ENCODE measurements at places on chromosomes 6 and 20.

DNA sequence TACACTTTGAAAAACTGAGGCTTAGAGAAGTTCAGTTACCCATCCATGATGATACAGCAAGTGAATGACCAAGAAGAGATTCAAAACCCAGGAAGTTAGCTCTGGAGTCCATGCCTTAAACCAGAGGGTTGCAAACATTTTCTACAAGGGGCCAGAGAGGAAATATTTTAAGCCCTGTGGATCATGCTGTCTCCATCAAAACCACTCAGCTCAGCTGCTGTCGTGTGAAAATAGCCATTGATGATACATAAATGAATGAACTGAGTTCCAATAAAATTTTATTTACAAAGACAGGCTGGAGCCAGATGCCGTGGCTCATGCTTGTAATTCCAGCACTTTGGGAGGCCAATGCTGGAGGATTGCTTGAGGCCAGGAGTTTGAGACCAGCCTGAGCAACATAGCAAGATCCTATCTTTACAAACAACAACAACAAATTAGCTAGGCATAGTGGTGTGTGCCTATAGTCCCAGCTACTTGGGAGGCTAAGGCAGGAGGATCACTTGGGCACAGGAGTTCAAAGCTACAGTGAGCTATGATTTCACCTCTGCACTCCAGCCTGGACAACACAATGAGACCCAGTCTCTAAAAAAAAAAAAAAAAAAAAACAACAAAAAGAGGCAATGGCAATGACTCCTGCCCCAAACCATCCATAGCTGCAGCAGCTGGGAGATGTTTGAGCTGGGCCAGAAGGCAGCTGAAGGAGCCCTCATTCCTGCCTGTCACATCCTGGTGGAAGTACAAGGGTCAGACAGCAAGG, 44.1 kb upstream of the RIN2 start:
- no peak for DNase-seq

DNA sequence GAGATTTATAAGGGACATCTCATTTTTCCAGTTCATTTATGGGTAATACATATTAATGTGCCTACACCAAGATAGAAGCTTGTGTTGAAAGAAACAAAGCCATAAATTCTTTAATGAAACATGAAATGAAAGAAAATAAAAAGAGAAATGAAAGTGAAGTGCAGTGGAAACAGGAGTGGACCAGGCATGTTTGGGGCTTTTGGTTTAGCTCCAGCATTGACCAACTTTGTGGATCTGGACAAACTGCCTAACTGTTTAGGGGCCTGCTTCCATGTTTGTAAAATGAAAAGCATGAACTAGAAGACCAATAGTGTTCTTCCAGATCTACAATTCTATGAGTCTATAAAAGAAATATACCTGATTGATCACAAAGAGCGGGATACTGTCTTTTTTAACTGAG, 124.9 kb downstream of the GJA10 start:
- no peak for DNase-seq

DNA sequence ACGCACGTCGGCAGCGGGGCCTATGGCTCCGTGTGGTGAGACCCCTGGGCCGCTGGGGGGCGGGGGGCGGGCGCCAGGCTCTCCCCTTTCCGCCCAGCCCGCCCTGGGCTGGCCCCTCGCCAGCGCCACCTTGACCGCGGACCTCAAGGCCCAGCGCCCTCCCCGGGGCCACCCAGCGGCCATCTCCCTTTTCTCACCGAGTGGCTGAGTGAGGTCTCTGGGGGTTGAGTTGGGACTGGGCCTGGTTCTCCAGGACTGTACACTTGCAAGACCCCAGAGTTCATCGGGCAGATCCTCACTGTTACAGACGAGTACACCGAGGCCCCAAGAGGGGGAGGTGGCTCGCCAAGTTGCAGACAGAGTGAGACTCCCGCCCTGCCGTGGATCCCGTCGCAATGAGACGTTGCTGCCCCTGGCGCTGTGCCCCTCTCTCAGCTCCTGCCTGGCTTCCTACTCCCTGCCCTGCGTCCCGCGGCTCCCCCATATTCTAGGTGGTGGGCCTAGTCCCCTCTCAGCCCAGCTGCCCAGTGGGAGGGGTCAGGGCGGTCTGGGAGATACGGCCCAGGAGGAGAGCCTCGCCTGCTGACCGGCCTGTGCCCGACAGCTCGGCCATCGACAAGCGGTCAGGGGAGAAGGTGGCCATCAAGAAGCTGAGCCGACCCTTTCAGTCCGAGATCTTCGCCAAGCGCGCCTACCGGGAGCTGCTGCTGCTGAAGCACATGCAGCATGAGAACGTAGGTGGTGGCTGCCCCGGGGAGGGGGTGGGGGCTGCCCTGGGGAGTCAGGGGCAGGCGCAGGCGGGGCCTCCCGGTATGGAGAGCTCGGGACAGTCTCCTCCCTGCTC, 576 bp downstream of the MAPK13 start:
- DNase-seq: no peak

- no peak for DNase-seq
Measured at GRCh38 chr6:123589317-123589716, 47.4 kb downstream of the TRDN start.

DNA sequence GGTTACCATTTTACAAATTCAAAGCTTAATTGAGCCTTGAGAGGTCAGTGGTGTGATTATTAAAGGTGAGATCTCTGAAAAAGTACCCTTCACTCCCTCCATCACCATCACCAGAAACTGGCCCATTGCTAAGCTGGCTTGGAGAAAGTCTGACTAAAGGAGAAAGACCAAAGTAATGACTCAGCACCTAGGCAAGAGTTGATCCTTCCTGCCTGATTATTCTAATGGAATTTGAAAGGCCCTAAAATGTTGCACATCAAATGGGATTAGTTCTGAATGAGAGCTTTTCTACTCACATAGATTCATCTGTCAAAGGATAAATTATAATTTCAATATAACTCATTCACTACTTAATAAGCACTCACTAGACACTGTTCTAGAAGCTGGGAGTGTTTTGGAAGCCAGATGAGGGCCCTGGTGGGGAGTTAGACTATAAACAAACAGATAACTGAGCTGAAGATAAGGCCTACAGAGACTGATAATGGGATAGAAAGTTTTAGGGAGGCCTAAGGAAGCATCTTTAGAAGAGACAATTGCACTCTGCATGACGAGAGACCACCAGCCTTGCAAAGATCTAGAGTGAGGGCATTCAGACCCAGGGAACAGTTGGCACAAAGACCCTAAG, 366.7 kb downstream of the SYNE1 start:
- DNase-seq: peak; percentile 4

GRCh38 chr20:57391439-57392301, 474 bp downstream of the RBM38 start:
- no peak for DNase-seq

DNA sequence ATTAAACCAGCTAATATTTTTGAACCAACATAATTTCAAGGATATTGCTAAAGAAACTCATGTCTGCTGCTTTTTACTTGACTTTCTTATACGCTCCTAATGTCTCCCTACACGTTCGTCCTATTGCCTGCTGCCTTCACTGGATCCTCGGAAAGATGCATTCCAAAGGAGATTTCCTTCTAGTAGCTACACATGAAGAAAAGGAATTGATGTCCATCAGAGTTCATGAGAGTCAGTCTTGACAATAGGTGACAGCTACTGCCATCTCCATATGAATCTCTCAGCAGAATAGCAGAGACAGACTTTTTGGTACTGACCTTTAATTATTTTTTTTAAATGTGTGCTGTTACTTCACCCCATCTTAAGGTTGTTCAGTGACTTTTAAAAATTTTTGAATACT, 24.2 kb upstream of the COL9A1 start:
- DNase-seq: no peak

DNA sequence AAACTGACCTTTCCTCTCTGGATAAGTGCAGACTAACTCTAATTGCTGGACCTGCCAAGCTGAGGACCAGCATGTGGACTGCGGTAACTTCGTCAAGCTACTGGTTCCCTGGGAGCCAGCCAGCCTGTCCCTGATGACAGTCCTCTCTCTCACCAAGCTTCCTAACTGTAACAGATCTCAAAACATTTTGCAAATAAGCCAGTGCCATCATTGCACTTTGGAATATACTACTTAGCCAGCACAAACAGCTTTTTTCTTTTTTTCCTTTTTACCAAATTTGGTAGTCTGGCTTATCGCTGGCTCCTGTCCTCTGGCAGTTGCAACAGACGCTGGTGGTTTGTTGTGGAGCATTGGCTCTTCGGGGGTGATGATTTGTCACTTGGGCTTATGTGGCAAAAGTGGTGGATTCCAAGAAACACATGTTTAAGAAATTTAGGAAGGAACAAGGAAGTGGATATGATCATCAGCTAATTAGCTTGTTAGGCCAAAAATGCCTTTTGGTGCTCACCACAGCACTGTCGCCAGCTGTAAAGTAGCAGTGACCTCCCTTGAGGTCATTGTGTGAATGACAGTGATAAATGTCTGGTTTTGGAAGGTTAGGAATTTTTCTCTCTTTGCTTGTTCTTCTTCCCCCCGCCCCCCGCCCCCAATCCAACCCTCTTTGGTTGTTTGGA, 171.7 kb downstream of the CLIC5 start:
- DNase-seq: no peak

DNA sequence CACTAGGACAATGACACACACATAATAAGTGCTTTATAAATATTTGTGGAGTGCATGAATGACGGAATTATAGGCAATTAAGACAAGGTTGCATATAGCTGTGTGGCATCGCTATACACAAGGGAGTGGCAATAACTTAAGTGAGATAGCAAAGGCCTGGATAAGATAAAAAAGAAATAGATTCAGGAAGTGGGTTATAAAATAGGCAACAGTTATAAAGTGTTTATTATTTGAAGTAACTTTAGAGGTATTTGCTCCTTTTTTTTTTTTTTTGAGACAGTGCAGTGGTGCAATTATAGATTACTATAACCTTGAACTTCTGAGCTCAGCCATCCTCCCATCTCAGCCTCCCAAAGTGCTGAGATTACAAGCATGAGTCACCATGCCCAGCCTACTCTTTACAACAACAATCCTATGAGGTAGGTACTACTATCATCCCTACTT, 75.9 kb upstream of the LOC128125822 start:
- DNase-seq: no peak

GRCh38 chr6:149223904-149224351, 93.6 kb upstream of the TAB2 start:
- no peak for DNase-seq

DNA sequence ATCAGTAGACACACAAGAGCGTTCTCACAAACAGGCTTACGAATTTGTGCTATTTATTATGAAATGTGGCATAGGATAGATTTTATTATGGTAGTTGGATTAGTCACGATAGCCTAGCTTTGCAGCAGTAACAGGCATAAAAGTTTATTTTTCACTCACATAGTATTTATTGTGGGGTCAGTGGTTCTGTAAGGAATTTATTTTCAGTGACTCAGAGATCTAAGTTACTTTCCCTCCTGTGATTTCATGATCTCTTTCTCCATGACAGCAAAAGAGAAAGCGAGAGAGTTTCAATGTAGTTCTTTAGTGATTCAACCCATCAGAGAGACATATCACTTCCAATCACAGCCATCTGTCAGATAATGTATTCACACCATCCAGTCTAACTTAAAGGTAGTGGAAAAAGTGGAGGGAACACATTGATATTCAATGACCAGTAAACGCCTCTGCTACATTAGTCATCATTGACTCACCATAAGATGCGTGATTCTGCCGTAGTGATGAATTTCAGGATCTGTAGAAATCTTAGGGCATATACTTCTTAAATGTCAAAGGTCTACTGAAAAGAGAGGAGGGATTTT, 605.5 kb downstream of the HDGFL1 start:
- DNase-seq: peak; percentile 73

DNA sequence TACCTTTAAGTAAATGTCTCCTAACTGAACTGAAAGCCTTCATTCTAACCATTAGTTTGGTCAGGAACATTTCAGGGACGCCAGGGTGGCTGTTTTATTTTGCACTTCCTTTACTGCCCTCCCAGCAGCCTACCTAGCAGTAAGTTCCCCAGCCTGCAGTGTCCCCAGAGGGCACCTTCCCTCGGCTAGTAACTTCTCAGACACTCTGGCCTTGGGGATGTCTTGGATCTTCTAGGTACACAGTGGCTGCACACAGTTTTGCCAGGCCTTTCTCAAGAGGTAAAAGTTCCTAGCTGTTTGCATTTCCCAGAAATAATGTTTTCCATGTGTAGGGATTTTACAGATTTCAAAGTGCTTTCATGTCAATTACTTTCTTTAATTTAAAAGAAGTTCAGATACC, 378 bp upstream of the LAMA2 start:
- no peak for DNase-seq

DNA sequence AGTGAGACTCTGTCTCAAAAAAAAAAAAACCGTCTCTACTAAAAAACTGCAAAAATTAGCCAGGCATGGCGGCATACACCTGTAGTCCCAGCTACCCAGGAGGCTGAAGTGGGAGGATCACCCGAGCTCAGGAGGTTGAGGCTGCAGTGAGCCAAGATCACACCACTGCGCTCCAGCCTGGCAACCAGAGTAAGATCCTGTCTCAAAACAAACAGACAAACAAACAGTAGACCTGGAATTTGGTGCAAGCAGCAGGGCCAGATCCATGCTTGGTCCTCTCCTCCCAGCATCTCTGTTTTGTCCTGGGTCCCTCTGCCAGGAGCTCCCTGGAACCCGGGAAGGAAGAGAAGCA, 11.6 kb downstream of the RIPOR3 start:
- DNase-seq: no peak

DNA sequence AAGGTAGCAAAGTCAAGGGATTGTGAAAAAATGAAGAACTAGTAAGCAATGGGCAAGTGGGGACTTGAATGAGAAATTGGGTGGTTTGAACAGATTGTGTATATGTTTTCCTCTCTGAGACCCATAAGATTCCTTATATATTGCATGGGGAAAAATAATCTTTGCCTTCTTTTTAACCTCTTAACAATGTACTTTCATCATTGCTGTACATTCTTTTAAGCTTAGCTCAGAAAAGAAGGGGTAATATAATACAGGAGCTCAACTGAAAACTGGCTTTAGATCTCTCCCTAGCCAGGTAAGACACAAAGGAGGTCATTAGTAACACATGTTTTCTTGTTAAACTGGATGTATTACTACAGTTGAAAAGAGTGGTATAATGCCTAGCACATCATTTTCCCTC, 287.2 kb downstream of the RNF144B start:
- DNase-seq: no peak

DNA sequence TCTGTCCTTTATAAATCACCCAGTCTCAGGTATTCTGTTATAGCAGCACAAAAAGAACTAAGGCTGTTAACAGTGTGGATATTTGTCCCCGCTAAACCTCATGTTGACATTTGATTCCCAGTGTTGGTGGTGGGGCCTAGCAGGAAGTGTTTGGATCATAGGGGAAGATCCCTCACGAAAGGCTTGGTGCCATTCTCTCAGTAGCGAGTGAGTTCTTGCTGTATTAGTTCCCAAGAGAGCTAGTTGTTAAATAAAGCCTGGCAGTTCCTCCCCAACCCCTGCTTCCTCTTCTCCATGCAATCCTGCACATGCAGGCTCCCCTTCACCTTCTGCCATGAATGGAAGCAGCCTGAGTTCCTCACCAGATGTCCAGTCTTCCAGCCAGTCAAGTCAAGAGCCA, 29.8 kb upstream of the ERVFRD-1 start:
- no peak for DNase-seq

DNA sequence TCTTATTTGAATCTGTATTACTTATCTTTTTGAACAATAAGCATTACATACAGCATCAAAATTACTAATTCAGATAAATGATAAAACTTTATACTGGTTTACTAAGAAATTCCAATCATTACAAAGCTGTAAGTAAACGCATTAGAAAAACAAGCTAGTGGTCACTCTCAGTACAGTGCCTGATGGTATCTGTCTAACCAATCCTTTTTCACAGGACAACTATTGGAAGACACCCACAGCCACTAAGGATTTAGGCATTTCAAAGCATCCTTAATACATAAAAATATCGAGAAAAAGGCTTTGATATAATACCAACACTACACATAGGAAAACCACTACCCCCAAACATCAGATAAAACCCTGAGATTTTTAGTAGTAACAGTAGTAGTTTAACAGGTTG, 2.6 kb downstream of the CD164 start:
- DNase-seq: no peak

GRCh38 chr6:74755196-74755595, 450.7 kb downstream of the COL12A1 start:
- no peak for DNase-seq
